Stimulated activated CD4-positive, alpha-beta T cell treated with anti-CD3 and anti-CD28 coated beads, Interleukin-1b, Interleukin-23, amount 100 ng/mL, for 1 hour (primary cell): ENCODE measurements at places on chromosomes 4 and X.

DNA sequence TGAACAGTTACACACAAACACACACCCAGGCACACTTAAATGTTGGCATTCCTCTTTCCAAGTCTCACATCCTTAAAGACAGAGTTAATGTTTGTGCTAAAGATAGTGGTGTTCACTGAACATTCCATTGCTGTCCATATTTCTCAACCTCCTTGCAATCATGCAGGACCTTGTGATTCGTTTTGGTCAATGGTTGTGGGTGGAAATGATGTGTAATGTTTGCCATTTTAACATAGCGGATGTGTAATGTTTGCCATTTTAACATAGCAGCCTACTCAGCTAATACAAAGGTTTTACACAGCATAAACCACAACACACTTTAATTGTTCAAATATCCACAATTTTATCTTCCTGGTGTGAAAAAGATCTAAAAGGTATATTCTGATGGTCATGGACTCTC is 93.9 kb downstream of the CEP44 start:
- no peak for DNase-seq

- DNase-seq: no peak
These were observed 2.0 kb upstream of the ATP2B3 start for GRCh38 chrX:153515435-153515834.

DNA sequence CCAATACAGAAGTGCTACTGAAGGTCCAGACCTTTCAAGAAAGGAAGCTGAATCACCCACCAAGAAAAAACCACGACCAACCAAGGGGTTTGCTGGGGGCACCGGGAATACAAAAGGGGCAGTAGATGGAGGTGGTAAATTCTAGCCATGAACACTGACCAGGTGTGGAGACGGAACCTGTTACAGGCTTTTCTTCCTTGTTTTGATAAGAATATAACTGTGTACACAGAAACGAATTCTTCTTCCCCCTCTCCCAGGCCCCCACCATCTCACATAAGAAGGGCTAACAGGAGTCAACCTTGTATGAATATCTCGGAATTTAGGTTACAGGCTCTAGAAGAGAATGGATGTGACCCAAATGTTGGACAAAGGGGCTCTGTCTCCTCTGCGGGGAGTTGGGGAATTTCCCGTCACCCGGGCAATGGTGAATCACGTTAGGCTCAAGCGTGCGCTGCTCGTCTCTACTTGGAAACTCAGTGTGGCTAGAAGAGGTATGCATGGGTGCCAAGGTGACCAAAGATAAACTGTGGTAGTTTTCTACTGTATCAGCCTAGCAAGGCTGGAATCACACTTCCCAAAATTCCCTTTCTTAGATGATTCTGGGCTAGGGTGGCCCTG is 87.0 kb downstream of the AFAP1 start:
- DNase-seq: no peak

GRCh38 chrX:15985937-15986336 is 131.3 kb upstream of the AP1S2 start:
- no peak for DNase-seq

DNA sequence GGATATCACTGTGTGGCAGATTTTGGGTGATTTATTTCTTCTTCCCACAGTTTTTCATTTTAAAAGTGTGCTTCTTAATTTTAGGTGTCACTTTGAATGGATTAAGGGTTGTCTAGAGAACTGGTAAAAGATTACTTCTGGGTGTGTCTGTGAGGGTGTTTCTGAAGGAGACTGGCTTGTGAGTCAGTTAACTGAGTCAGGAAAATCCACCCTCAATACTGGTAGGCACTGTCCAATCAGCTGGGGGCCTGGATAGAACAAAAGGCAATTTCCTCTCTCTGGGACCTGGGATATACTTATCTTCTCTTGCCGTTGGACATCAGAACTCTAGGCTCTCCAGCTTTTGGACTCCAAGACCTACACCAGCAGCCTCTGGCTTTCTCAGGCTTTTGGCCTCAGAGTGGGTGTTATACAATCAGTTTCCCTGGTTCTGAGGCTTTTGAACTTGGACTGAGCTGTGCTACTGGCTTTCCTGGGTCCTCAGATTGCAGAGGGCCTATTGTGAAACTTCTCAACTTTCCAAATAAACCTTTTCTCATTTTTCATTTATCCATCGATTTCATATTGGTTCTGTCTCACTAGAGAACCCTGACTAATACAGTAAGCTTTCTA is 413.1 kb downstream of the GBA3 start:
- no peak for DNase-seq

- DNase-seq: no peak
These were observed 262.6 kb downstream of the GPC3 start for GRCh38 chrX:133722756-133723155.

GRCh38 chr4:89299153-89299791 is 8.3 kb downstream of the GPRIN3 start:
- no peak for DNase-seq

- DNase-seq: no peak
These were observed 129.6 kb downstream of the DCLK2 start for GRCh38 chr4:150207871-150208270.

- DNase-seq: no peak
These were observed 7.4 kb downstream of the FATE1 start for GRCh38 chrX:151723156-151723760.
